ENCODE measurements at places on chromosomes 1 and 21.

DNA sequence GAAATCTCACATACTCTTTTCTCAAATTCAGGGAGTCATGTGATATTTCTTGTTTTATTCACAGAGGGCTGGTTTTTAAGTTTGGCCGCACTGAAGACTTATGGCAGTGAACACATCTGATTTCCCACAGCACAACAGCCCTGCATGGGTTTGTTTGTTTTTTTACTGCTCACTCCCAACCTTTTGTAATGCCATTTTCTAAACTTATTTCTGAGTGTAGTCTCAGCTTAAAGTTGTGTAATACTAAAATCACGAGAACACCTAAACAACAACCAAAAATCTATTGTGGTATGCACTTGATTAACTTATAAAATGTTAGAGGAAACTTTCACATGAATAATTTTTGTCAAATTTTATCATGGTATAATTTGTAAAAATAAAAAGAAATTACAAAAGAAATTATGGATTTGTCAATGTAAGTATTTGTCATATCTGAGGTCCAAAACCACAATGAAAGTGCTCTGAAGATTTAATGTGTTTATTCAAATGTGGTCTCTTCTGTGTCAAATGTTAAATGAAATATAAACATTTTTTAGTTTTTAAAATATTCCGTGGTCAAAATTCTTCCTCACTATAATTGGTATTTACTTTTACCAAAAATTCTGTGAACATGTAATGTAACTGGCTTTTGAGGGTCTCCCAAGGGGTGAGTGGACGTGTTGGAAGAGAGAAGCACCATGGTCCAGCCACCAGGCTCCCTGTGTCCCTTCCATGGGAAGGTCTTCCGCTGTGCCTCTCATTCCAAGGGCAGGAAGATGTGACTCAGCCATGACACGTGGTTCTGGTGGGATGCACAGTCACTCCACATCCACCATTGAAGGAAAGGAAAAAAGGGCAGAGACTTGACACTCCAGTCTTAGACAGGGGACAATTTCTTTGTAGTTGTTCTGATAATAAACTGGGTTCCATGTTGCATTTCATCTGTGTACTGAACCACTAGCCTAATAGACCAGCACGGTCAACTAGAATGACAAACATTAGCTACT, 22.8 kb downstream of the TMEM50A start:
- no peak for DNase-seq

DNA sequence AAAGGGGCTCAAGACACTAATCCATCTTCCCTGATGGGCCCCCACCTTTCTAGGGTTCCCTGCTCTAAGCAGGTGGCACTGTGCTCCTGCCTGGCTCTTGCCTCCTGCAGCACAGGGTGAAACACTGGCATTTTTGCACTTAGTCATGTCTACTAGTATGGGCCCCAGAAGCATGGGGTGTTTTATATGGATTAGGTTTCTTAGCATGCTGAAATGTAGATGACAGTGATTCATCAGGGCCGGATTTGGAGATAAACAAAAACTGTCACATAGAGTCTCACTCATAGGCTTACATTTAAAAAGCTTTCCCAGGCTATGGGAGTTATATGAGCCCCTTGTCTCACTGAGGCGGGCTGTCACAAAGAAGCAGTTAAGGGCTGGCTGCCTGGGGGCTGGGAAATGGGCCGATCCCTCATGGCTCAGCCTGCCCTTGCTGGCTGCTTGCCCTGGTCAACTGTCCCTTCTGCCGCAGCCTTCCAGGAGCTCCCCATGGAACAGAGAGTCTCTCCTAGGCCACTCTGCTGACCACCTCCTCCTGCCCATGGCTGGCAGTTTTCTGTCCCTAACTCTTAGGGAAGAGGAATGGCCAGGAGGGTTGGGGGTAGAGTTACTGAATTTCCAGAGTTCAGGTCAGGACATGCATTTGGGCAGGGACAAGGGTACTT, 6.5 kb downstream of the GALNT2 start:
- no peak for DNase-seq

- DNase-seq = peak; percentile 61
Measured at GRCh38 chr1:25543425-25544242, at the start of gene LDLRAP1. Gene LDLRAP1 (plus strand): TSS chr1:25543606. CDS start chr1:25543699, 93 bp downstream.

GRCh38 chr1:1181129-1181937, 7.7 kb downstream of the TTLL10 start:
- no peak for DNase-seq

DNA sequence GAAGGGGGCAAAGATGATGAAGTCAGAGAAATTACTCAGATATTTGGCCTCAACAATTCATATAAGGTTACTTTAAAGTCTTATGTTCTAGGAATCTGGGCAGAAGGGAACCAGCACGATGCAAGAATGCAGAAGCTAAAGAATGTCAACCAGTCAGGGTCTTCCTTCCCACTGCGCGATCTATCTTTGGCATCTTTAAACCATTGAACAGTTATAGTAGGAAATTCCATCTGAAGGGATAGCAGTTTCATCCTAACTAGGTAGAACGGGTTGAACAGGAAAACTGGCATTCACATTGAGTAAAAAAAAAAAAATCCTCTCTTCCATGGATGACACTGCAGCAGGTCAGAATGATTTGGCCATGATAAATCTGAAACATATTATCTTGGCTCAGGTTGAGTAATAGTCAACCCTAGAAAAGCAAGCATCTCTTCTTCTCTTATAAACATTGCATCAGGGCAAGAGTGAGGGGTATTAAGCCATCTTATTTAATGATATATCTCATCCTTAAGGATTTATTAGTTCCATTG, 6.3 kb downstream of the CRCT1 start:
- no peak for DNase-seq

DNA sequence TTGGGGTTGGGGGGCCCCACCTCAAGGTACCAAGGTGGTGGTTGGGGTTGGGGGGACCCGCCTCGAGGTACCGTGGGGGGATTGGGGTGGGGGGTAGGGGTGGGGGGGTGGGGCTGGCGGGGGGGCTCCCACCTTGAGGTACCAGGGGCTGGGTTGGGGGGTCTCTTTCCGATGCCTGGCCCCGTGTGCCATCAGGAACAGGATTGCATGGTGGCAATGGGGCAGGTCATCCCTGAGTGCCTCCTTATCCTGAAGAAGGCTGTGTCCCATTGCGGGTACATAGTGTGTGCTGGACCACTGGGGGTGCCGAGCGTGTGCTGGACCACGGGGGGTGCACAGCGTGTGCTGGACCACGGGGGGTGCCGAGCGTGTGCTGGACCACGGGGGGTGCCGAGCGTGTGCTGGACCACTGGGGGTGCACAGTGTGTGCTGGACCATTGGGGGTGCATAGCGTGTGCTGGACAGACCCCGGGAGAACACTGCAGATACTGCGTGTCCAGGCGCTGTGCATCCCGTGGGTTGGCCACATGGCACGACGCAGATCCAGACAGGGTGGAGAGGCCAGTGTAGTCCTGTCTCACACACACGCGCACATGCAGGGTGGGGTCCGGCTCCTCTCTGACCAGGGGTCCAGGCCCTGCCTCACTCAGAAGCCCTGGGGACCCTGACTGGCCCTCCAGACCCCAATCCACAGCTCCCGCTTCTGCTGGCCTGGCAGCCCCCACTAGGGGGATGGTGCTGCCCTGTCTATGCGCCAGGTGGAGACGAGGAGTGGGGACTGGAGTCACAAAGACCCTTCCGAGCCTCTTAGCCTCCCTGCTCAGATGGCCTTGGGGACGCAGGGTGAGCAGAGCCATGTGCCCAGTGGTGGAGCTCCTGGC, 4.2 kb downstream of the SCNN1D start:
- DNase-seq = no peak
